Activated CD4-positive, alpha-beta T cell treated with anti-CD3 and anti-CD28 coated beads, Interleukin-2, amount 10 ng/mL, durations not matched to agents 24 days and 14 days (primary cell): ENCODE measurements at places on chromosomes 11 and 22.

DNA sequence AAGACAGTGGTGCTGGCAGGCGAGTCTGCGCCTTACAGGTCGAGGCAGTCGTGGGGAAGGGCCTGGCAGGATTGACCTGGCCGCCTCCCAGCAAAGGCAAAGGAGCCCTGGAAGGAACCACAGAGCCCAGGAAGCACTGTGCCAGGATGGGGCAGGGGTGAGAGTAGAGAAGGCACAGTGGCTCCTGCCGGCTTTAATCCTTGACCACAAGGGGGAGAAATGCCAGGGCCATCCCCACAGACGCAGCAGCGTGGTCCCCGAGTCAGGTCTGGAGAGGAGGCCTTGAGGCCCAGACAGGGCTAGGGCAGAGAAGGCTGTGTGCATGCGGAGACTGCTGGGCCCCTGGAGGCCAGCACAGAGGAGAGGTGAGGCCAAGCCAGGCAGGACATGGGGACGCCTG lies 9.9 kb upstream of the NDUFS8 start:
- DNase-seq: no peak

- DNase-seq: no peak
Observed at GRCh38 chr22:43222262-43222661, 35.3 kb upstream of the TTLL12 start.

GRCh38 chr11:125605417-125605816 lies 12.8 kb downstream of the STT3A start:
- DNase-seq: no peak

DNA sequence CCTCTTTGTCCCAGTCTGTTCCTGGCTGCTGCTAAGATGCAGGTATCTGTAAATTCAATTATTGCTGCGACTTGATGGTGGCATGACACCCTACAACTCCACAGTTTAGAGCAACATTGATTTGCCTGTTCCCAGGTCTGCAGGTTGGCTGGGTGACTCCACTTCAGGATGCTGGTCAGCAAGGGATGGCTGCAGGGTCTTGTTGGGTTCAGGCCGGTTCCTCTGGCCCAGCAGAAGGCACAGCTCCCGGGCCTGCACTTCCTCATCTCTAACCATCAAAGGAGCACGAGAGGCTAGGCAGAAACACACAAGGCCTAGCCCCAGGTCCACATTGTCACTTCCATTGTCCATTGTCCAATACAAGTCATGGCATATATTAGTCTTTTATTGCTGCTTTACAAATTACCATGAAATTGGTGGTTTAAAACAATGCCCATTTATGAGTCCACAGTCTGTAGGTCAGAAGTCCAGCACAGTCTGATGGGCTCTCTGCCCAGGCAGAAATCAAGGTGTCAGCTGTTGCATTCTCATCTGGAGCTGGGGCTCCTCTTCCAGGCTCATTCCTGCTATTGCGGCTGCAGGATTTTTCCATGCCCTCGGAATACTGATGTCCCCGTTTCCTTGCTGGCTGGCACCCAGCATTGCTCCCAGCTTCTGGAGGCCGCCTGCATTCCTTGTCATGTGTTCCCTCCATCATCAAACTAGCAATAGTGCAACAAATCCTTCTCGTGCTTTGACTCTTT lies 96.6 kb upstream of the LMO1 start:
- no peak for DNase-seq

DNA sequence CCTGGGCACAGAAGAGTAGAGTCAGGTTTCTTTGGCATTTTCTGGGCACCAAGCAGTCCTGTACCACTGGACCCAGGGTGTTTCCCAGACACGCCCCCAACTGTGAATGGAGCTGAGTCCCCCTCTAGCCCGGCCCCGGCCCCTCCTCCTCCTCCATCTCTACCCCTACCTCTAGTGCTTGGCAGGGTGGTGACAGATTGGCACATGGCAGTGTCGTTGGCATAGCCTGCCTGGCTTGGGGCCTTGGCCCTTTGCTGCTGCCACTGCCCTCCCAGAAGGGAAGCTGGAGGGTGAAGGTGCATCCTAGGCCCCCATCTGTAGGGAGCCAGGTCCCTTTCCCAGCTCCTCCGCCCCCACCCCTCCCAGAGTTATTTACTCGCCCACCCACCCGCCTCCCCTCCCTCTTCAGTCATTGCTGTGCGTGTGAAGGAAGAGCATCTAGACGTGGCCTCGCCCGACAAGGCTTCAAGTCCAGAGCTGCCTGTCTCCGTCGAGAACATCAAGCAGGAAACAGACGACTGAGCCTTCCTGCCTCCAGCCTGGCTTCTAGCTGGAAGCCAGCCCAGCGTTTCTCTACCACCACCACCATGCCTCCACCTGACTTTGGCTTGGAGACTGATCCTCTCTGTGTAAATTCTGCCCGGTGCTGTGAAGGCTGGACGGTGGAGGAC lies 10.9 kb downstream of the CHADL start:
- DNase-seq: no peak
